ENCODE measurements at places on chromosomes 7 and 10. TPM values are rescaled to one million over a fixed set of nuclear protein-coding genes. Genes with fewer than 3 reads are reported as not detected.

DNA sequence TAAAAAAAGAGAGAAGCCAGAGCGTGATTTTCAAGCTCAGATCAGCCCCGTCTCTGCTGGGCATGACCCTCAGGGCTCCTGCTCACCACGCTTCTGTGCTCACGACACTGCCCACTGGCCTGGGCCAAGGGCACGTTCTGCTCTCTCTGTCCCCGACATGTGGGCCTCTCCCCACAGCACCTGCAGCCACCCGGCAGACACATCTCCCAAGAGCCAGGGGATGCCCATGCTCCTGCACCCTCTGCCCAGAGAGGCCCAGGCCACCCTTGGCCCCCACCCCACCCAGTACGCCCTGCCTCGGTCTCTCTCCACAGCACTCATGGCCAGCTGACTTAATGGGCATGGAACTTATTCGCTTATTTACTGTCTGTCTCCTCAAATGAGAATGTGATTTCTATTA is 175.4 kb upstream of the RNF32 start:
- no peak for DNase-seq

- DNase-seq: no peak
These were observed 60.9 kb upstream of the KAT6B start for GRCh38 chr10:74765465-74765975.

GRCh38 chr7:135454060-135454459 is 55.8 kb downstream of the CNOT4 start:
- no peak for DNase-seq

DNA sequence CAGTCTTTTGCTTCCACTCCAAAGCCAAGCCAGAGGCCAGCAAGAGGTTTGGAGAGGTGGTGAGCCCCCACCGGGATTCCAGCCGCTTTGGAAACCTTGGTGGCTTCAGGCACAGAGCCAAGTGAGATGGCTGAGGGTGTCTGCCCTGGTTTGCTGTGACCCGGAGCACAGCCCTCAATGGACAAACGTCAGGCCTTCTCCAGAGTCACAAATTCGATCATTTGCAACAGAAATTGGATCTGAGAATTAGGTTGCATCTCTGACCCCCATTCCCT is 885 bp upstream of the NKX1-2 start:
- DNase-seq: no peak

DNA sequence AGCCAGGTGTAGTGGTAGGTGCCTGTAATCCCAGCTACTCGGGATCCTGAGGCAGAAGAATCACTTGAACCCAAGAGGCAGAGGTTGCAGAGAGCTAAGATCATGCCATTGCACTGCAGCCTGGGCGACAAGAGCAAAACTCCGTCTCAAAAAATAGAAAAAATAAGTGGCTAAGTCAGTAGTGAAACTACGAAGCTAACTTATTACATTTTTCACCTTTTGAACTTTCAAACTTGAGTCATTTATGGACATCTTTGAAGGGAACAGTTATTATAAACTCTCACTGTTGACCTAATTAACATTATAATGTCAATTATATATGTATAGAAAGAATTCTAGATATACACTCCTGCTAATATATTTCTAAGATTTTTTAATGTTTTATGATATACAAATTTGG is 541.5 kb upstream of the C7orf33 start:
- DNase-seq: no peak

The TFR2 gene
- total RNA-seq: 9.1 TPM

The NPFFR1 gene
- total RNA-seq: 0.05 TPM

The RHOBTB1 gene
- 0.77 TPM for total RNA-seq

GRCh38 chr10:5963071-5963470 is 14.3 kb downstream of the IL15RA start:
- DNase-seq: no peak

The BEND7 gene
- total RNA-seq: 7.6 TPM

The GNAI1 gene
- 19.2 TPM for total RNA-seq

GRCh38 chr10:28199941-28200340 is 102.9 kb downstream of the MPP7 start:
- no peak for DNase-seq

The FFAR4 gene
- total RNA-seq: 0.92 TPM

DNA sequence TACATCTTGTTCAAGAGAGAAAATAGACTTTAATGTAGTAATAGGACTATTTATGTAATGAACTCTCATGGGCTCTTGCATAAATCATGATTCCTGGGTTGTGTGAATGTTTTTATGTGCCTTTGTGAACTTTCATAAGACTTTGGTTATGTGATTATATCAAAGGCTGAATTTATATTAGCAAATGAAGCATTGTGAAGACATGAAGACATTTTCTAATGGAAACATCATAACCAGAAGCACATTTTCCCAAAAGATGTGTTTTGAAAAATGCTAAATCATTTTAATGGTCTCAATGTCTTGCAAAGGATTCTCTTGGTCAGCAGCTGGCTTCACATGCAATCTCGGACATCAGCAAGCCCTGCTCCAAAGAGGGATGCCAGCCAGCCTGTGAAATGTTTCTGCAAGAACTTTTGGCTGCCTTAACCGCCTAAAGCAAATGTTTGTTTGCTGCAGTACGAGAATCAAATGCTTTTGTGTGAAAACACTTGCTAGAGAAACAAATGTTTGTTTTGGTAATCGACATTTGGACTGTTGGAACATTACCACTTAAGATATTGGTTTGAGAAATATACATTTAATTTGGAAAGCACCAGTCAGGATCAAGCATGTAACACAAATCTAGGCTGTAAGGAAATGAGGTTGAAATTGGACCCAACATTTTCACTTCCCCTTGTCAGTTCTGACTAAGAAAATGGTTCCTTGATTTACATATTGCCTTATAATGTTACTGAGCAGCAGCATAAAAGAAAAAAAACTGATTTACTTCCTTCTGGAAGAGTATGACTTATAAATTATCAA is 102.1 kb downstream of the RTKN2 start:
- DNase-seq: no peak

The FRAT1 gene
- total RNA-seq: 5.3 TPM

GRCh38 chr7:29859524-29860185 is 53.3 kb downstream of the WIPF3 start:
- no peak for DNase-seq

The EXOC6 gene
- 17.0 TPM for total RNA-seq

- no peak for DNase-seq
These were observed 14.0 kb downstream of the AKR1B1 start for GRCh38 chr7:134444961-134445315.

DNA sequence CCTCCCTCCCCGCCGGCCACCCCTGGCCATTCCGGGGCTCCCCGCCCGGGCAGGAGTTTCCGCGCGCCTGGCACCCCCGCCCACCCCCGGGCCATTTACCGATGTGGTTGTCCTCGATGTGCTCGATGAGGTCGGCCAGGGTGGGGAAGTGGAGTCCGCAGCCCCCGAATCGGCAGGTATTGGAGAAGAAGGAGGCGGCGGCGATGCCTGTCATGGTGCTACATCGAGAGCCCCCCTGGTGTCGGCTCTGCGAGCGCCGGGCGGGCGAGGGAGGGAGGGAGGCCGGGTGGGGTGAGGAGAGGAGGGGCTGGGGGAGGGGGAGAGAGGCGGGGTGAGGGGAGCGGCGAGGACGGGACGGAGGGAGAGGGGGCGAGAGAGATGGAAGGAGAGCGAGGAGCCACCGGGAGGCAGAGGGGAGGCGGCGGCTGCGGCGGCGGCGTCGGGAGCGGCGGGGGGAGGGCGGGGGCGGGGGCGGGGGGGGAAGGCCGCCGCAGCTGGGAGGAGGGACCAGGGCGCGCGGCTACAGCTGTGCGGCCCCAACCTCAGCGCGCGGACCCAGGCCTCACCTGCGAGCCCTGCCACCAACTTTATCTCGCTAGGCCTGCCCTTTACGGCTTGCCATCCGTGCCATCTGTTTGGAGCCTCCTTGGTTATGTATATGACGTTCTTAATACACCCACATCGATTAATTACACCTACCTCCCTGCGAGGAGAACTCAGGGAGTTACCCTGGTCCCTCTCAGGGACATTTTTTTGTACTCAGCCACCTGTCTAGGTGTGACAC is at the start of gene JAZF1:
JAZF1 (minus strand) TSS at position 432 of the 784 bp plus-strand sequence.
- no peak for DNase-seq

- no peak for DNase-seq
These were observed 17.5 kb downstream of the TWIST1 start for GRCh38 chr7:19099924-19100323.

The SLC13A1 gene
- total RNA-seq: not detected

DNA sequence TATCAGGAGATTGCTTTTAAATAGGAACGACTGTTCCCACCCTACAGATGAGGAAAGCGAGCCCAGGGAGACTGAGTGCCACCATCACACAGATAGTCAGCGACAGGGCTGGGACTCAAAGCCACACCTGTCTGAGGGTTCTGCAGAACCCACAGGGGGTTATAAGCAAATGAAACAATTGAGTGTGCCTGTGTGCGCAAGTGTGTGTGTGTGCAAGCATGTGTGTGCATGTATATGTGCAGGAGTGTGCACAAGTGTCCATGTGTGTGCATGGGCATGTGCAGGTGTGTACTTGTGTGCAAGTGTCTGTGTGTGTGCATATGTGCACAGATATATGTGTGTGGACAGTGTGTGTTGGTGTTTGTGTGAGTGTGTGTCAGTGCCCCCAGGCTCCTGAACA is 280.2 kb downstream of the GRID1 start:
- DNase-seq: no peak

DNA sequence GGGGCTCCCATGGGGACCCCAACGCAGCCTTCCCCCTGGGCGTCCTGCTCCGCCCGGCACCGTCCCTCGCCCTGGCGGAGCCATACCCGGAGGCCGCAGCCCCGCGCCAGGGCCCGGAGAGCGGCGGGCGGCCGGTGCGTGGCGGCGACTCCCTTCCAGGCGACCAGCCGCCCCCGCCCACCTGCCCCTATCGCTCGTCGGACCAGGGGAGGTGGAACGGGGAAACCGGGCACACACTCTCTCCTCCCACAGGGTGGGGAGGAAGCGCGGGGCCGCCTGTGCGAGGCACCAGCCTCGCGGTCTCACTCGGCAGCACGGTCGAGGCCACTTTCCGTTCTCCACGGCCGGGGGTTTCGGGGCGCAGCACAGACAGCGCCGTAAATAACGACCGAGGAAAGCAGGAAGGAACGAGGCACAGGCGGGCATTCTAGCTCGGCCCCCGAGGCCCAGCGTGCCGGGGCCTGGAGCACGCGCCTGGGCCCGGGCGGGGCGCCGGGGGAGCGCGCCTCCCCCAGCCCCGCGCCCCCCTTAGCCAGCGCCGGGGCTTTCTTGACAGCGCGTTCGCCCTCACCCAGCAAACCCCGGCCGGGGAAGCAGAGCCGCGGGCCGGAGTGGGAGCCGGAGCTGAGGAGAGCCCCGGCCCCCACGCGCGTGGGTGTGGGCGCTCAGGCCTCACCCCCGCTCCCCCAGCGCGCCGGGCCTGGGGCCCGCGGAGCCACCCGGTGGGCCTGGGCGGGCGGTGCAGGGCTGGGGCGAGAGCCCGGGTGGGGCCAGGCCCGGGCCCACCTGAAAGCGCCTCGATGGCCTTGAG is 936 bp downstream of the IGF2BP3 start:
- no peak for DNase-seq

- no peak for DNase-seq
These were observed 41.6 kb downstream of the SLC16A9 start for GRCh38 chr10:59668096-59668495.

GRCh38 chr7:78444267-78444666 is 645.7 kb downstream of the PHTF2 start:
- no peak for DNase-seq

DNA sequence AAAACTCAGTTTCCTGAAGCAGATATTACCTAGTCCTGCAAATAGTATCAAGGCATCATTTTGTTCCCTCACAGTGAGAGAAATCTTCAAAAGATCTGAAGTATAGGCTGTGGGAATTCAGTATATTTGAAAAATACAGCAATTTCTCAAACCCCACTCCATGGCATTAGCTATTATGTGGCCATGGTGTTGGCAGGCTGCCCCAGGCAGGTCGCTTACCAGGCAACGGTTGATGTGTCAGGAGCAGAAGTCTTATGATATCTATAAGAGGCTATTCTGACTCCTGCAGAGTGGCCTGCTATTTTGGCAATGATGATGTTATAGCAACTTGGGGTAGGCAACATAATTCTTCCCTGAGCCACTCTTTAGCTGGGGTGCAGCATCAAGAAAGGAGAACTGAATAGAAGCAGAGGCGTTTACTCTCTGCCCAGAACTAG is 187.9 kb downstream of the PLXDC2 start:
- no peak for DNase-seq

- DNase-seq: no peak
These were observed 58.8 kb upstream of the AGMO start for GRCh38 chr7:15620491-15621185.

DNA sequence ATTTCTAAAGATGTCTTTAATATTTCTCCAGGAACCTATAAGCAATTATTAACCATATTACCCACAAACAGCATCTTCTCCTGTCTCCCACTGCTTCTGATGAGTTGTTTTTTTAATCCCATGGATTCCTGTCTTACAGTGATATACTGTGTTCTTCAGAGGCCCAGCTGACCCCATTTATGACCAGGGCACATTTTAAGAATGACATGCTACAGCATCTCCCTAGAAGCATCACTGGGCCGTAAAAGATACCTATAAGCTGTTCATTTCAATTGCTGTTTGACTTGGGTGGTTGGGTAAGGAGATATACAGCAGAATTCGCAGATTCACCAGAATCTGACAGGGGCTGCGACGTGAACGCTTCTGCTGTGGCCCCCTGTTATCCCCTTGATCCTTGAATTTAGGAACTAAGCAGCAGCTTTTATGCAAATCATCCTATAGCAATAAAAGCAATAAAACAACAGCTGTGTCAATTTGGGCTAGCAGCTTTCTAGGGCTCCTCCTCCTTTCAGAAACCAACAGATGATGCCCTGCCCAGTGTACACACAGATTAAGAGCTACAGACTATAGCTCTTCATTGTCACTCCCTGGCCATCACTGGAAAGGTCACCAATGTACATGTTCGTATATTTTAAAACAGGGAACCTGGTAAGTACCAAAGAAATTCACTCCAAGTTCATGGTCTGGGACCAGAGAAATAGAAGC is 86.8 kb downstream of the CPEB3 start:
- no peak for DNase-seq

GRCh38 chr10:125231116-125231812 is 70.9 kb upstream of the CTBP2 start:
- no peak for DNase-seq

- no peak for DNase-seq
These were observed 521.0 kb downstream of the SORCS1 start for GRCh38 chr10:106643473-106643872.

DNA sequence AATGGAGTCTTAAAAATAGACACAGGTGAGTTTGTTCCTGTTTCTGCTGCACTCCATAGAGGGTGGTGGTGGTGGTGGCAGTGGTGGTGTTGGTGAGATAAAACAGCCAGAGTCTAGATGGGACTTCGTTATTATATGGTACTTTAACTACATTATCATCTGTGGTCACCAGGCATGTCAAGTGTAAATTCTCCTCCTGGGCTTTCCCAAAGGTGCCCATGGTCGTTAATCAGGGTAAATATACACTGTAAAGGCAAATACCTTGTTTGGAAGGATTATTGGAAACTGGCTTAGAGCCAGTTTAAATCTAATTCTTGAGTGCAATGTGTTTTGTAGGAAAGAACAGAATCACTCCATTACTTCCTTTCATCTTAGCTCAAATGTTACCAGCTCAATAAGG is 21.5 kb upstream of the COMMD3 start:
- no peak for DNase-seq

The INA gene
- total RNA-seq: 0.08 TPM

The AKR1E2 gene
- 4.7 TPM for total RNA-seq

All from Panc1 (cell line).